Fibroblast of skin of left biceps (primary cell): ENCODE measurements at places on chromosomes 5 and 9.

DNA sequence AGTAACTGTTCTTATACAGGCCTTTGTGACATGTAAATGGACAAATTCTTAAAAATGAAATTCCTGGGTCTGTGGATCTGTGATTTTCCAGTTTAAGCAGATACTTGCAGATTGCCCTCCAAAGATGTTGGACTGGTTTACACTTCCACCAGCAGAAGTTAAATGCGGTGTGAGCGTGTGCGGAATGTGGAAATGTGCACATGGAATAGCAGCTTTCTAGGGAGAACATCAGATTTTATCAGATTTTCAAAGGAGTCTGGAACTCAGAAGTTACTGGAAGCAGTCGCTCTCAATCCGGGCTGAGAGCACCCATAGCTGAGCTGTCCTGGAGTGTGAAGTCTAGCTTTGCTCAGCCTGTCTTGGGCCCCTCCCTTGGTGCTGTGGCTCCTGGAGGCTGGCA lies 97.4 kb downstream of the PPARGC1B start:
- no peak for DNase-seq

DNA sequence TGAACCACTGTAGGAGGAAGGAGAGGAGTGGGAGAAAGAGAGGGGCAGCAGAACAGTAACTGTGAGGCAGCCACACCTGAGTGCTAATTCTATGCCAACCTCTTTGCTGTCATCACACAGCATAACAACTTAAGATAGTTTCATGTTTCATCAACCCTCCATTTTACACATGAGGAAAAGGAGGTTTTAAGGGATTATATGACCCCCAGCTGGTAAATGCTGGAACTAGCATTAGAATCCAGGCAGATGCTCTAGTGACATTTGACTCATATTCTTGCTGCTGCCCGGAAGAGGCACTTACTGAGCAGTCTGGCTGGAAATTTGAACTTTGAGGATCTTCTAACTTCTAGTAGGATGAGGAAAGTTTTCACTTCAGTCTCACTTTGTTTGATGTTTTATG lies 24.1 kb upstream of the VLDLR start:
- DNase-seq = no peak

DNA sequence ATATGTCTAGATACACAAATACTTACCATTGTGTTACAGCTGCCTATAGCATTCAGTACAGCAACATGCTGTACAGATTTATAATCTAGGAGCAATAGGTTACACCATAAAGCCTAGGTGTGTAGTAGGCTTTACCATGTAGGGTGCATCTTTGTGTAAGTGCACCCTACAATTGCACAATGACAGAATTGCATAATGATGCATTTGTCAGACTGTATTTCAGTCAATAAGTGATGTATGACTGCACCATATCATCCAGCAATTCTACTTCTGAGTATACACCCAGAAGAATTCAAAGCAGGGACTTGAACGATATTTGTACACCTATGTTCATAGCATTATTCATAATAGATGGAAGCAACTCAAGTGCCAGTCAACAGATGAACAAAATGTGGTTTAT lies 100.4 kb upstream of the SLC44A1 start:
- no peak for DNase-seq

GRCh38 chr5:72509401-72509800 lies 2.2 kb upstream of the ZNF366 start:
- no peak for DNase-seq

GRCh38 chr9:114909661-114910060 lies 20.7 kb downstream of the TNFSF8 start:
- no peak for DNase-seq

DNA sequence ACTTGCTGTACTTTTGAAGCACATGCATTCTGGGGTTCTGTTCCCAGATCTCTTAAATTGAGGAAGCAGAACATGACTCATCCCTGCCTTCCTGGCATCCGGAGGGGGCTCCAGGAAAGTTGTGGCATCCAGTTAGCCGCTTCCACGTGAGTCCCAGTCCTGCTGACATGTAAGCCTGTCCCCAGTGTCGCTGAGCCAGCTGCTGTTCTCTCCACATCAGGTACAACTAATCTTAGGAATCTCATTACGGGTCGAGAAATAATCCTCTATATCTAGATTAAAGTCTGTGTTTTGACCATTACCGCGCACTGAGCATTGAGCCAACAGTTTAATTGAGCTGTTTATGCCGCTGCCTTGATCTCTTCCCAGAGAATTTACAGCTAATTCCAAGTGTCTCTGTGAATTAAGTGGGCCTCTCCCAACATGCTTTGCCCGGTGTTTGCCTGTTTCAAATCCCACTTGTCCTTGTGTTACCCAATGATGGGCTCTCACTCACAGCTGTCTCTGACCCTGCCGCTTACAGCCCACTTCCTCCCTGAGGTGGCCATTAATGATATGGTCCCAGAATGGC lies 10.5 kb upstream of the SHB start:
- DNase-seq = no peak

- peak; percentile 48 for DNase-seq
Observed at GRCh38 chr5:41835645-41836044, 34.6 kb downstream of the OXCT1 start.

- DNase-seq = no peak
Observed at GRCh38 chr5:167168971-167169370, 1122.5 kb upstream of the WWC1 start.

- DNase-seq = peak; percentile 35
Observed at GRCh38 chr5:149172261-149172660, 31.0 kb downstream of the ABLIM3 start.

GRCh38 chr9:106581973-106582372 lies 281.0 kb upstream of the ZNF462 start:
- DNase-seq = no peak

GRCh38 chr9:2157277-2158110 lies 142.3 kb downstream of the SMARCA2 start:
- DNase-seq = no peak

- peak; percentile 26 for DNase-seq
Observed at GRCh38 chr9:33782395-33783152, 12.8 kb upstream of the PRSS3 start.

DNA sequence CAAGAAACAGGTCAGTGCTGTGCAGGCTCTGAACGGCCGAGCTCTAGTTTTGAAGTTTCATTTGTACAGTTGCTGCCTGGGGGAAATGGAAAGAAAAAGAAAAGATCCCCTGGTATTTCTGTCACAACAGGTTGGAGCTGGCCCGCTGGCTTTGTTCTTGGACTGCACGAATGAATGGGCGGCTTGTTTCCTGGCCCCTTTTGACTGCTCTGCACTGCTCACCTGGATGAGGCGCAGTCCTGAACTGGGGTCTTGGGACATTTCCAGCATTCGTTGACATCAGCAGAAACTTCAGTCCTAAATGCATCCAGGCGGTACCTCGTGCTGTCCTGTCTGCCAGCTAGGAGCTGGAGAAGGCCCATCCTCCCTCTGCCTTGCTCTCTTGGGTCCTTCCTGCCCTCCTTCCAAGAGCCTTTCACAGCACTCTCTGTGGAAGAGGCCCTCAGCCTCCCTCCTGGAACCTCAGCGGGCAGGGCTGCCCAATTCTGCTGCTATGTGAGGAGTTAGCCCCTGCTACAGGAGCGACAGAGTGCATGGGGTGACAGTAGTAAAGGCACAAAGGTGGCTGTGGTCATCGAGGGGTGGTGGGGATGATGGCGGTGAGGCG lies 189.2 kb downstream of the FSTL4 start:
- no peak for DNase-seq

DNA sequence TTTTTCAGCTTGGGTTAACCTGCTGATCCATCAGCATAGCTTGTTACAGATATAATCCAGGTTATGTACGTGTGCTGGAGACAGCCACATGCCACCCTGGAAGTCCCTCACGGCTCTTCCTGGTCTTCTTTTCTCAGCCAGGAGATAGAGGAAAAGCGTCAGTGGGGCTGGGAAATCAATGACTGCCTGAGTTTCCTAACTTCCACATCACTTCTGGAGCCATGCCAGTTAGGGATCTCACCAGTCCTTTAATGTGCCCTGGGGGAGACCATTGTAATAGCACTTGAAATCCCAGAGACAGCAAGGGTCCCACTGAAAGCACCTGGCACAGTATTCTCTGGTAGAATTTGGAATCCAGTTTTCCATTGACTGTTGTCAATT lies 29.2 kb downstream of the ANXA2R start:
- no peak for DNase-seq

DNA sequence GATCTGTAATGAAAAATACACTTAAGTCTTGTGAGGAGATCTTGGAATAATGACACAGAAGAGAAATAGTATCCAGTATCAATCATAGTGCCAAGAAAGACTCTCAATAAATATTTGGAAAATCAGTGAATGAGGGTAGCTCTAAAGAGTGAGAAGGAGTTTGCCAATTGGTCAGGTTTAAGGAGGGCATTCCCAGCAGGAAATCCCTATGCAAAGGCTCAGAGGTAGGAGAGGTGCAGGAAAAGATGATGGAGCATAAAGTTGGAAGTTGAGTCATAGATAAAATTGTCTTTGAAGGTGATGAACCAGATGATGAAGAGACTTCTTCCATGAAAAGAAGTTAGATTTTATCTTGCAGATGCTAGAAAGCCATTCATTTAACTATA lies 27.8 kb downstream of the TNPO1 start:
- DNase-seq = no peak

- DNase-seq = no peak
Observed at GRCh38 chr9:97987487-97987886, 4.3 kb downstream of the ANP32B start.

GRCh38 chr9:98306384-98307145 lies 51.1 kb upstream of the TBC1D2 start:
- no peak for DNase-seq

- no peak for DNase-seq
Observed at GRCh38 chr9:91889161-91889911, 60.7 kb downstream of the ROR2 start.

DNA sequence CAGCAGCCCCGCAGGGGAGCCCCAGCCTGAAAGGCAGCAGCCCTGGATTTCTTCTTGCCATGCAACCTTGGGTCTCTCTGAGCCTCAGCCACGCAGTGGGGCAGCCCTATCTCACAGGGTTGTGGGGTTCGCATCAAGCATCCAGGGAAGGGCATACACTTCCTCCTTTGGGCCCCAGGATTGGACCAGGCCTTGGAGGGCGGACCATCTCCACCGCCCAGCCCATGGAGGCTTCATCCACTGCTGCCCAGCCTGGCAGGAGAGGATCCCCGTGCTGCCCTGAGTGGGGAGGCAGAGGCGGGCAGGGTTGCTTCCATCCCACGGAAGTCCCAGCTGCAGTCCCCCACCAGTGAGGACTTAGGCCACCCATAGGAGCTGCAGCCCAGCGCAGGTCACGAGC lies 5.3 kb downstream of the ADAMTS2 start:
- DNase-seq = no peak

GRCh38 chr9:1276474-1276873 lies 226.3 kb downstream of the DMRT2 start:
- no peak for DNase-seq

DNA sequence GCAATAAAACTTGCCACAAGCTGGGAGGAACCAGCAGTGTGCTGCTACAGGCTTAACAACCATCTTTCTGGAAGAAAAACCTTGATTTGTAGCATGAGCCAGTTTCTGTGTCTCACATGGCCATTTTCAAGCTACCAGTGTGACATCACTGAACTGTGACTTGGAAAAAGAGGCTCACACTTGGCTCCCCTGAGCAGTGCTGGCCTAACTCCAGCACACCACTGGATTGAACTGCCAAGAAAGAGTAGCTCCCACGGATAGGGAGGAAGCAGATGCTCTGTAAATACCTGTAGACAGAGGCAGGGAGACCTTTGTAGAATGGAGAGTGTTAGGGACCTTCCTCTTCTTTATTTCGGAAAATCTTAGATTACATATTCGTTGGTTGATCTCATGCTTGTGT lies 197.9 kb downstream of the SH3GL2 start:
- DNase-seq = no peak

DNA sequence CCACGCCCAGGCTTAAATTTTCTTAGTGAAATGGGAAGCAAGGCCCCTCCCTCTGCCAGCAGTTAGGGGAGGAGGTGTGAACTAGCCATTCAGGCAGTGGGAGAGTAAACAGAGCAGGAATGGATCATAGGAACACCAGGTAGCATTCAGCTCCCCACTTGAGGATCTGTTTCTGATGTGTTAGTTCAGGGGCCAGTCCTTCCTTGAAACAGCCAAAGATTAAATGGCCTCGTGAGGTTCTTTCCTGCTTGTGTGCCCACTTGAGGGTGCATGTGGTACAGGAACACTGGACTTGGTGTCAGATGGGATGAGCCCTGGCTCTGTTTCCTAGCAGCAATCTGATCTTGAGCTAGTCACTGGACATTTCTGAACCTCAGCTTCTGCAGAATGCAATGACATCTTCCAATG lies 21.2 kb downstream of the FAXDC2 start:
- DNase-seq = no peak

DNA sequence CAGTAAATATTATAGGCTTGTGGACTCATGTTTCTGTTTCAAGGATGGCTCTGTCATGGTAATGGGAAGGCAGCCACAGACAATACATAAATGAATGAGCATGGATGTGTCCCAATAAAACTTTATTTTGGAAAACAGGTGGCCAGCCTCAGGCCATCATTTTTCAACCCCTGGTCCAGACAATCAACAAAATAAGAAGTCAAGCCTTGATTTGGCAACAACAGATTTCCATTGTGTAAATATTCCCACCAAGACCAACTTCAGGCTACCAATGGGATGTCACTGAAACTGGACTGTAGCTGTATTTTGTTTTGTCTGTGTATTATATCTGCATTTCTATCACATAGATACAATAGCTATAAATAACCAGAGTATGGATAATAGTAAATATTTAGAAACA lies 20.7 kb upstream of the RLN1 start:
- DNase-seq = no peak

DNA sequence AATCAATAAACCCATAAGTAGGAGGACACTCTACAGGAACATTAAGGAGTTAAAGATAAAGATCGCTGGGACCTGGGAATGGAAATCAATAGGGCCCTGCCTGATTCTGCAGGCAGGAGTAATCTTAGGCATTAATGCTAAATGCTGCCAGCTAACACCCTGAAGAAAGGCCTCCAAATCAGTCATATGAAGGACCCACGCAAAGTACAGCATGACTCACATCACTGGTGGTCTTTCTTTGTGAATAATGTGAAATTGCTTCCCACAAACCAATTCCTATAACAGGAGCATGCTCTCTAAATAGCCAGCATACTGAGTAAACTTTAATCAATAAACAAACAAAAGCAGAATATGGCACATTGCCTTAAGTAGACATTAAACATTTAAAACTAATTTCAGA lies 172.3 kb downstream of the SEMA5A start:
- DNase-seq = no peak

GRCh38 chr5:136020383-136021015 lies 8.3 kb upstream of the TGFBI start:
- peak; percentile 99 for DNase-seq
